Transverse colon (tissue), 4 donors: ENCODE measurements at places on chromosomes 5 and 9. TPM values are rescaled to one million over a fixed set of nuclear protein-coding genes. Genes with fewer than 3 reads are reported as not detected.
A peak's percentile ranks its signal among the peaks of the same experiment; 100 is the strongest.

DNA sequence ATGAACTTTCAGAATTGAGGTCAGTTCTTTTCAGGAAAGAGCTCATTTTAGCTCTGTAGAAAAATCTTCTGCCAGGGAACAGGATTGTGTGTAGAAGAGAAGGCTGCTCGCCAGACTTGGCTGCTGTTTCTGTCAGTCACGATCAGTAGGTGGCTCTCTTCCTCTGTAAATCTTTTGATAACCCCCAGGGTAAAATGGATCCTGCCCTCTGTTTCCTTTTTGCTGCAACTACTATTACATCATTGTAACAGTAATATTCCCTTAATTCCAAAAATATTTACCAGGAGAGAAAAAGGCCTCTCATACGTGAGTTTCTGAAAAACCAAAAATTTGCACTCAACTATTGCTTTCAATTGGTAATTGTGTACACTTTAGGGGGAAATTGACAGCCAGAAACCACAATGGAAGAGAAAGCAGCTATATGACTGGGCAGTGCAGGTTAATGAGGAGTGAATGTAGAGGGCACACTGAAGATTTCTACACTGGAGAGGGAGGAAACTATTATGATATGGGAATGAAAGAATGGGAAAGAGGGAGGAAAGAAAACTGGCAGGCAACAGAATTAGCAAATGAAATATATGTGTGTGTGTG, 12.3 kb downstream of the IFNA21 start:
- H3K27ac ChIP-seq = no peak overlapping the region
- H3K27me3 ChIP-seq = no peaks in the 10 kb centered on the region
- no peak overlapping the region for H3K4me3 ChIP-seq

DNA sequence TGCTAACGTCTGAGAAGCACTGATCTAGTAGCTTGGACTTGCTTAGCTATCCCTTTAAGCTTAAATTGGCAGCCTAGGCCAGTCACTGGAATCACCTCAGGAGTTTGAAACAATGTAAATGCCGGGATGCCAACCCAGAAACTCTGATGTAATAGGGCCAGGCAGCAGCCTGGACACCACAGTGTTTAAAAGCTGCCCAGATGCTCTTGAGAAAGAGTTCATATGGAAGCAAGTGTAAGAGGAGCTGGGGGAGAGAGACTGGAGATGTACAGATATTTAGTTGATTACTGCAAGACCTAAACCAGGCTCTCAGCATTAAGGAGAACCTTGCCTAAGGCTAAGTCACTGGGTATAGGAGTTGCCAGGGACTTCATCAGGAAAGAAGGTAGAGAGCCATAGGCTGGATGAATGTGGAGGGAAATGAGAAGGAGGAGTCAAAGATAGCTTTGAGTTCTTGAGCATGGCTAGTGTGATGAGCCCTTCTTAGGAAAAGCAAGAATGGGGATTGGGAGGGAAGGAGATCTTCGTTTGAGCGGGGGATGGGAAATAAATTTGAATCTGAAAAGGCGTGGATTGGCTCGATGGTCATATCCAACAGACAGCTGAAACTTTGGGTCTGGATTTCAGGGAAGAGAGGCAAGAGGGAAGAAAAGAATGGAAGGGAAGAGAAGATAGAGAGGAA, 392.9 kb upstream of the WWC1 start:
- H3K27me3 ChIP-seq = no peaks in the 10 kb centered on the region
- no peaks in the 10 kb centered on the region for H3K4me1 ChIP-seq
- H3K27ac ChIP-seq = no peak overlapping the region
- no peaks in the 10 kb centered on the region for H3K36me3 ChIP-seq
- H3K4me3 ChIP-seq = no peak overlapping the region

Gene GADD45G
- 12.7 TPM for total RNA-seq

- peak overlapping the region; percentile 90 for H3K27ac ChIP-seq
- no peak overlapping the region for H3K4me3 ChIP-seq
- H3K27me3 ChIP-seq = no peaks in the 10 kb centered on the region
- H3K36me3 ChIP-seq = no peaks in the 10 kb centered on the region
Observed at GRCh38 chr5:74638544-74638969, 2.0 kb downstream of the ENC1 start.

DNA sequence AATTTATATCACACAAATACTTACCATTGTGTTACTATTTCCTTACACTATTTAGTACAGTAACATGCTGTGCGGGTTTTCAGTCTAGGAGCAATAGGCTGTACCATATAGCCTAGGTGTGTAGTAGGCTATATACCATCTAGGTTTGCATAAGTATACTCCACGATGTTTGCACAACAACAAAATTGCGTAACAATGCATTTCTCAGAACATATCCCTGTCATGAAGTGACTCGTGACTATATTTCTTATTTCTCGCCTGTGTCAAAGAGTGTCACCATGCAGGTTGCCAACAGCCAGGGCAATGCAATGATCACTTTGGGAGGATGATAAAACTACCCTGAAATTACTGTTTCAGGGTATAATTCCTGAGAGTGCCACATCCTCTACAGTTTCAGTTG, 65.6 kb upstream of the CD180 start:
- no peak overlapping the region for H3K4me3 ChIP-seq
- H3K27ac ChIP-seq = no peak overlapping the region
- no peak for DNase-seq
- H3K36me3 ChIP-seq = no peaks in the 10 kb centered on the region

DNA sequence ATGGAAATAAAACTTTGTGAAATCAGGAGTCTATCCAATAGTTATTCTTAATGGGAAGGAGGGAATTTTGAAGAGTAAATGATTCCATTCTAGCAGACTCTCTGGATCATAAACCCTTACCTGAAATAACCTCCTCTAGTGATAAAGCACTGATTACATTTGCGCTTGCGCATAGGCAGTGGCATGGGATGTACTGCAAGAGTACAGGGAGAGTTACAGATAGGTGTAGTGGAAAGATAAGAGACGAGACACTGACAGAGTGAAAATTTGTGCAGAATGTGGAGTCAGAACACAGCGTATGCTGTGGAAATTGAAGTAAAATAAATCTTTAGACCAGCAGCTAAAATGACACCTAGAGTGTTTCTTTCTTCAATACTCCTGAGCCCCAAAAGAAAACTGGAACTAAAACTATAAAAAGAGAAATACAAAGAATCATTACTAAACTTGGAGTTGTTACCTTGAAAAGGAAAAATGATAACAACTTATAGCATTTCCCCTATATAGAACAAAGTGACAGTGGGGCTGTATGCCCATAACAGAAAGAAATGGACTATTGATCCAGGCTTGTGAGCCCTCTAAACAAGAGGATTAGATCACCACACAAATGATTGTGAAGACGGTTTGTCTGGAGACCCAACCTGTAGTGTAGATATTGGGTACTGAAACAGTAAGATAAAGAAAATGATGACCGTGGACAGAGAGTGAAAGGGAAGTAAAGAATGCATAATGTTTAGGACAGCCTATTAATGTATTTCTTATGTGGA, 1471.2 kb upstream of the NUDT12 start:
- H3K27ac ChIP-seq = no peak overlapping the region
- peak; percentile 12 for DNase-seq
- H3K4me3 ChIP-seq = no peak overlapping the region
- H3K27me3 ChIP-seq = no peaks in the 10 kb centered on the region
- no peaks in the 10 kb centered on the region for H3K4me1 ChIP-seq

Gene MAMDC4
- total RNA-seq = 14.9 TPM

DNA sequence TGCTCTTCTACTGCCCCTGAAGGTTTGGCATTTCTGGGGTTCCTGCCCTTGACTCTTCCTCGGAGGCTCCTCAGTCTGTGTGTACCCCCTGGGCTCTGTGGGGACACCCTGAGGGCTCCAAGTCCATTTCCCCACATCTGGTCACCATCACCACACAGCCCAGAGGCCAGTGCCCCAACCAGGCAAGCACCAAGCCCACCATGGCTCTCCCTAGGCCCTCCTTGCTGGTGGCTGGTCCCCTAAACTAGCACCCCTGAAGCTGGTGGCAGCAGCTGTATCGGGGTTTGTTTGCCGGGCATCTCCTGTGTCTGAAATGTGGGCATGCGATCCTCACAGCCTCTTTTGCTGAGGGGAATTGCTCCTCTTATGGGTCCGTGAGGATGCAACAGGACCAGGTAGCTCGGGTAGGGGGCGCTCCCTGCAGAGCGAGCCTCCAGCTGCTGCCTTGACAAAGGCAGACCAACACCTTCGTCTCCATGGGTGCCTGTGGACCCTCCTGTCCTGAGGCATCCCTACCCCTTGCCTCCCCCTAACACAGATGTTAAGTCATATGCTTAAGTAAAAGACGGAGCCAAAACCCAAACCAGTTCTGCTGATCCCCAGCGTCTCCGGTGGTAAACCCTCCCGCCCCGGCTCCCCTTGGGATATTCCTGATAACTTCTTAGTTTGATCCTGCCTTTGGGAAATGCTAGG, 138.9 kb upstream of the IRX4 start:
- no peaks in the 10 kb centered on the region for H3K4me1 ChIP-seq
- no peak for DNase-seq
- no peaks in the 10 kb centered on the region for H3K27me3 ChIP-seq
- no peak overlapping the region for H3K4me3 ChIP-seq

Gene CNTFR
- total RNA-seq = 6.5 TPM

DNA sequence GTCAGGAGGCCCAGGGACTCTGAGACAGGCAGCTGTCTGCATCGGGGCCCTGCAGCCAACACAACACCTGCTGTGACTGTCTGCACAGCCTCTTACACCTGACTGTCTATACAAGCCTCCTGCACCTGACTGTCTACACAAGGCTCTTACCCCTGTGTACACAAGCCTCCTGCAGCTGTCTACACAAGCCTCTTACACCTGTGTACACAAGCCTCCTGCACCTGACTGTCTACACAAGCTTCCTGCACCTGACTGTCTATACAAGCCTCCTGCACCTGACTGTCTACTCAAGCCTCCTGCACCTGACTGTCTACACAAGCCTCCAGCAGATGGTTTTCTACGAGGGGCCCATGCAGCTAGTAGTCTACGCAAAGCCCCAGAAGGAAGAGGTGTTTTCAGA, 18.6 kb downstream of the IRX2 start:
- H3K27ac ChIP-seq = no peak overlapping the region
- no peak overlapping the region for H3K4me3 ChIP-seq
- no peak for DNase-seq

GRCh38 chr5:43338862-43339261, 25.6 kb upstream of the HMGCS1 start:
- H3K36me3 ChIP-seq = no peaks in the 10 kb centered on the region
- no peaks in the 10 kb centered on the region for H3K27me3 ChIP-seq
- H3K4me3 ChIP-seq = no peak overlapping the region
- H3K4me1 ChIP-seq = no peaks in the 10 kb centered on the region
- DNase-seq = no peak

DNA sequence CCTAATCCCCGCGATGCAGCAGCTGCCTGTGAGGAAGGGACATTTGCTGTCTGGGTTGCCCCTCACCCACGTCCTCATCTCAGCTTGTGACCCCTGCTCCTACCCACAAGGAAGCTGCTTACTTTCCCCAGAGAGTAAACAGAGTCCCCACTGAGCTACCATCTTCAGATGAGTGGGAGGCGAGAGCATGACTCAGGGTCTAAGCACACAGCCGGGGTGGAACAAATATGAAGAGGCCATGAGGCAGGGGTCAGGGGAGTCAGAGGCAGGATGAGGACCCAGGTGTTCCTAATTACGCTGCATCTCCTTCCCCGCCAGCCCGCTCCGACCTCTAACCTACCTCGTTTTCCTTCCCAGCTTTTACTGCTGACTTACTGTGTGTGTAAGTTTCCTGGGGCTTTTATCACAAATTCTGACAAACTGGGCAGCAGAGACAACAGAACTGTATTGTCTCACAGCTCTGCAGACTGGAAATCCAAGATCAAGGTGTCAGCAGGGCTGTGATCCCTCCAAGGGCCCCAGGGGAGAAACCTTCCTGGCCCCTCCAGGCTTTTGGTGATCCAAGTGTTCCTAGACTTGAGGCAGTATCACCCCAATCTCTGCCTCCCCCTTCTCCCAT, 94.0 kb upstream of the DNAH5 start:
- H3K27me3 ChIP-seq = no peaks in the 10 kb centered on the region
- H3K27ac ChIP-seq = no peak overlapping the region
- peaks cover 6% of the 10 kb centered on the region for H3K4me1 ChIP-seq
- H3K36me3 ChIP-seq = no peaks in the 10 kb centered on the region

DNA sequence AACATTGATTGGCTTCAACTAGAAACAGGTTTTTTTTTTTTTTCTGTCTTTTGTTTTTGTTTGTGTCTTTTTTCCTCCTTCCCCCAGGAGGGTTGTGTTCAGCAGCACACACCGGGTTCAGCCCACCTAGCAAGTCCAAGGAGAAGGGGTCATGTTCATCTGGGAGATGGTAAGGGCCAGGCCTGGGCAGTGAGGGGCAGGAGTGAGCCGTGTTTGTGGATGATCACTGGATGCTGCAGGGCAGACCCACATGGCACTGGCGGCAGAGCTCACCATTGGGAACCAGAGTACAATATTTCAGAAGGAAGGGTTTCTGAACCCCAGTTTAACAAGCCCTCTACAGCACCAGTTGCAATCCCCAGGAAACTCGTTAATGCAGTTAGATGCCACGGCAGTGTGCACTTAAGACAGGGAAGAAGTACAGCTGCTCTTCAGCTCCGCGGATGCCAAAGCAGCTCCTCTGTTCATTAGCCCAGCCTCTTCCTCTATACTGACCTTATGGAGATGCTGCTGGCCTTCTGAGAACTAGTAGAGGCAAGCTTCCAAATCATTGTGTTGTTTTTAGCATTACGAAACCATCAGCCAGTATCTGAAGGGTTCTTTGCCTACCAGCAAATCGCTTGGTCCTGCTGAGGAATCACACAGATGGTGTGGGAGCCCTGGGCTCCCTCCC, 508.2 kb upstream of the WWC1 start:
- H3K36me3 ChIP-seq = no peaks in the 10 kb centered on the region
- H3K4me1 ChIP-seq = no peaks in the 10 kb centered on the region
- no peak for DNase-seq
- no peak overlapping the region for H3K27ac ChIP-seq
- H3K4me3 ChIP-seq = no peak overlapping the region
- H3K27me3 ChIP-seq = no peaks in the 10 kb centered on the region

Gene PCDHA7
- total RNA-seq = not detected

DNA sequence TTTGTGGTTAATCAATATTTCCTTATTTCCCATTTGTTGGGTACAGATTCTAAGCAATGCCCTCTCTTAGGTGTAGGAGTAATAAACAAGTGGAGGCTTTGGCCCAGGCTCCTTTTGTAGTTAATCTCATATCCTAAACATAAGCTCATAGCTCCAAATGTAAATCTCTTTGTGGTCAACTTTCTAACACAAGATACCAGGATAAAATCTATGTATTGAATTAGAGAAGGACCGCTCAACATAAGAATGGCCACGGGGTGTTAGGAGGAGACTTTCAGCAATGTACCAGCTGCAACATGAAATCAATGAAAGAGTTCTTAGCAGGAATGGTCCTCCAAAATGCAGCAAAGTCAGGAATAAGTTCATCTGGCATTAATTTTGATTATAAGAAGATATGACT, 334.5 kb upstream of the ITGA1 start:
- no peaks in the 10 kb centered on the region for H3K4me1 ChIP-seq
- H3K27me3 ChIP-seq = no peaks in the 10 kb centered on the region
- no peak overlapping the region for H3K27ac ChIP-seq
- H3K36me3 ChIP-seq = no peaks in the 10 kb centered on the region
- DNase-seq = no peak

DNA sequence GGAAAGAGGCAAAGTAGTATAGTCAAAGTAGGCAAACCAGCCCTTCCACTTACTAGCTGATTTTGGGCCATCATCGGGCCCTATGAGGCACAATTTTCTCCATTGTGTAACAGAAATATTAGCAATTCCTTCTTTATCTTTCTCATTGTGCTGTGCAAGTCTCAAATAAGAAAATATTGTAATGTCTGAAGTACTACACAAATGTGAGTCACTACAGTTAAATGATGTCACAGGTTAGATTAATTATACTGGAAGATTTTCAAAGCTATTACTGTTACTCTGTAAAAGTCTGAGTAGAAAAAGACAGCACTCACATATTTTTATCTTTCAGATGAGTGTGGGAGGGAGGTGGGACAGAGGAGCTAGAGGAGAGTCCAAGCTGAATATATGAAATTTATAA, 12.4 kb upstream of the TMC1 start:
- H3K36me3 ChIP-seq = no peaks in the 10 kb centered on the region
- no peaks in the 10 kb centered on the region for H3K27me3 ChIP-seq
- no peaks in the 10 kb centered on the region for H3K4me1 ChIP-seq
- H3K4me3 ChIP-seq = no peak overlapping the region
- DNase-seq = no peak
